ENCODE measurements at places on chromosomes 12 and 14.

GRCh38 chr14:90061685-90062126 is at the start of gene KCNK13:
Gene KCNK13 (plus strand): TSS chr14:90061994. CDS start chr14:90062206, 212 bp downstream.
- no peak for DNase-seq

- DNase-seq: peak; percentile 65
Measured at GRCh38 chr14:96852823-96853422, 55.7 kb downstream of the VRK1 start.

DNA sequence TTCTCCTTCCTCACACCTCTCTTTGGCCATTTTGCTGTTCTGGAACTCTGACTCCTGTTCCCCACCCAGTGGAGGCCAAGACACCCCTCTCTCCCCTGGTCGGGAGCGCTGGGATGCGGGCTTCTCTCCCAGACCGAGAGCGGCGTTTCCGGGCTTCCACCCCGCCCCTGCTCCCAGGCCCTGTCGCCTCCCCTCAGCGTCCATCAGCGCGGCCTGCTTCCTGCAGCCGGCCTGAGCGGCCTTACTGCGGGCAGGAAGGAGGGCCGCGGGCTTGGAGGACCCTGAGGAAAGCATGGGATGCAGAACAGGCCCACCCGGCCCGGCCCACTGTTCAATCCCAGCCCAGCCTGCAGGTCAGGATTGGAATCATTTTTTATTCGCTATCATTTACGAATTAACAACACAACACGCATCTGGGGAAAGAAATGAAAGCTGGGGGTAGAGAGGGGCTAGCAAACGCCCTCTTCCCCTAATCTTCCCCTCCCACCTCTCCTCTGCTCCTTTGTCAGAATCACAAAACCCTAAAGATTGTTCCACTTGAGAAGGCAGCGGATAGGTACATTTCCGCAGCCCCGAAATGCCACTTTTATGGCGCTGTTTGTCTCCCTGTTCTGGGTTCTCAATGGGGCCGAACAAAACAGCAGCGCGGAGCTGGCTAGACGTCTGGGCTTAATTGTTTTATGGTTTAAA is 3.8 kb upstream of the HOXC8 start:
- no peak for DNase-seq

DNA sequence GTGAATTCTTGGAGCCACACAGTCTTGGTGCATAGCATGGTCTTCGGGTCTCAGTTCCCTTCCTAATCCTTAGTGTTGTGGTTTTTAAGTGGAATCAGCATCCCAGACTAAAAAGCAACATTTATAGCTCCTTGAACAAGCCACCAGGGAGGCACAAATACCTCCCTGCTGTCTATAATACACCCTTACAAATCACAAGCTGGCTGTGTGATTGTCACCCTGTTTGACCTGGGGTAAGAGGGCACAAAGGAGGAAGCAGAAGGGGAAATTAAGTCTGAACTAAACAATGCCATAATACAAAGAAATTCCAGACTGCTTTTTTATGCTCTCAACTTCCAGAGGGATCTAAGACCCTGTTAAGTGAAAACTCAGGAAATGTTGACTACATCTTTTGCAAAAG is 7.7 kb upstream of the MMP19 start:
- DNase-seq: no peak

DNA sequence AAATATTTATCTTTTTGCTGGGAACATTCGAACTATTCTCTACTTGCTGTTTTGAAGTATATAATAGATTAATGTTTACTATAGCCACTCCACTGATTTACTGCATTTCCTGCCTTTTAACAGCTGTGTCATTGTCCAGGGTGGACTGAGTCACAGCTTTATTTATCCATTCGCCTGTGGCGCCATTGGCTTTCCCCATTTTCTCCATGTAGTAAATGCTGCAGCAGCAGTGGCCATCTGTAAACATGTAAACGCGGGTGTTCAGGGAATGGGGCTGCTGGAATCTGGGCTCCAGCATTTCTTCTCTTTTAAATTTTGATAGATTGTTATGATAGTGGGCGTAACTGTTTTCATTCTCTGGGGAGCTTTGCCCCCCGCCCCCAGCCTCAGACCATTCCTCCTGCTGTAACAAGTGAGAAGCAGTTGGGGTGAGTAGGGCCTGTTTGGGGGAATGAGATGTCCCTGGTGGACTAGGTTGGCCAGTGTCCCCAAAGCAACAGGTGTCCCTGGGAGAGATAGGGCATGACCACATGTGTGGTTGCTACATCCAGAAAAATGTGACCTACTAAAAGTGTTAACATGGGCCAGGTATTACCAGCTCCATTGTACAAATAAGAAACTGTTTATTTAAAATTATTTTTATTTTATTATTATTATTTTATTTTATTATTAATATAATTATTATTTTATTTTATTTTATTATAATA is 32.9 kb downstream of the RIN3 start:
- DNase-seq: no peak

GRCh38 chr14:68173227-68173972 is 353.8 kb downstream of the RAD51B start:
- no peak for DNase-seq
